ENCODE measurements at places on chromosomes 12 and 14. TPM values are rescaled to one million over a fixed set of nuclear protein-coding genes. Genes with fewer than 3 reads are reported as not detected.

The CLEC1B gene
- not detected for total RNA-seq

The NKX2-1 gene
- not detected for total RNA-seq

DNA sequence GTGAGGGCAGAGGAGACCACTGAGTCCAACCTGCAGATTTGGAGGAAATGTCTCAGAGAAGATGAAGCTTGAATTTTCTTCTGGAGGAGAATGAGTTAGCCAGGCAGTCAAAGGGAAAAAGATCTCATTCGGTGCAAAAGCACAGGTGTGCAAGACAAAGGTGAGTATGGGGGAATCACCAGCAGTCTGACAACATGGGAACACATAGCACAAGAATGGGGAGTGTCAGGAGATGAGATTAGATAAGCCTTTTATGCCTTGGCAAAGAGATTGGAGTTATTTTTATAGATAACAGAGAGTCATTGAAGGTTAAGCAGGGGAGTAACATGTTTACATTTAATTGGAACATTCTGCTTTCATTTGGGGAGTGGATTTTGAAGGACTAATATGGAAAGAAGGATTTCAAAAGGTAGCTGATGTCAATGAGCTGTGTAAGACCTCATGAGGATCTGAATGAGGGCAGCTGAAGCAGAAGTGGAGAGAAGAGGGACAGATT, 171.3 kb upstream of the NTF3 start:
- no peak for DNase-seq

GRCh38 chr14:59177262-59177661, 11.2 kb upstream of the DAAM1 start:
- DNase-seq = no peak

GRCh38 chr14:47149326-47149725, 497.7 kb upstream of the RPL10L start:
- peak; percentile 66 for DNase-seq

- peak; percentile 76 for DNase-seq
Observed at GRCh38 chr12:66118240-66118891, 12.2 kb downstream of the LLPH start.
